CD4-positive, alpha-beta T cell treated with Interleukin-15 for 4 hours (primary cell): ENCODE measurements at places on chromosomes 2 and 18.

DNA sequence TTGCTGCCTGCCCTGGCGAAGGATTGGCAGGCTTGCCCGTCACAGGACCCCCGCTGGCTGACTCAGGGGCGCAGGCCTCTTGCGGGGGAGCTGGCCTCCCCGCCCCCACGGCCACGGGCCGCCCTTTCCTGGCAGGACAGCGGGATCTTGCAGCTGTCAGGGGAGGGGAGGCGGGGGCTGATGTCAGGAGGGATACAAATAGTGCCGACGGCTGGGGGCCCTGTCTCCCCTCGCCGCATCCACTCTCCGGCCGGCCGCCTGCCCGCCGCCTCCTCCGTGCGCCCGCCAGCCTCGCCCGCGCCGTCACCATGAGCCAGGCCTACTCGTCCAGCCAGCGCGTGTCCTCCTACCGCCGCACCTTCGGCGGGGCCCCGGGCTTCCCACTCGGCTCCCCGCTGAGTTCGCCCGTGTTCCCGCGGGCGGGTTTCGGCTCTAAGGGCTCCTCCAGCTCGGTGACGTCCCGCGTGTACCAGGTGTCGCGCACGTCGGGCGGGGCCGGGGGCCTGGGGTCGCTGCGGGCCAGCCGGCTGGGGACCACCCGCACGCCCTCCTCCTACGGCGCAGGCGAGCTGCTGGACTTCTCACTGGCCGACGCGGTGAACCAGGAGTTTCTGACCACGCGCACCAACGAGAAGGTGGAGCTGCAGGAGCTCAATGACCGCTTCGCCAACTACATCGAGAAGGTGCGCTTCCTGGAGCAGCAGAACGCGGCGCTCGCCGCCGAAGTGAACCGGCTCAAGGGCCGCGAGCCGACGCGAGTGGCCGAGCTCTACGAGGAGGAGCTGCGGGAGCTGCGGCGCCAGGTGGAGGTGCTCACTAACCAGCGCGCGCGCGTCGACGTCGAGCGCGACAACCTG, at the start of gene DES:
Gene DES (plus strand): TSS at position 223 of the 857 bp plus-strand sequence. CDS start 86 bp downstream, at position 309.
- no peak for DNase-seq

DNA sequence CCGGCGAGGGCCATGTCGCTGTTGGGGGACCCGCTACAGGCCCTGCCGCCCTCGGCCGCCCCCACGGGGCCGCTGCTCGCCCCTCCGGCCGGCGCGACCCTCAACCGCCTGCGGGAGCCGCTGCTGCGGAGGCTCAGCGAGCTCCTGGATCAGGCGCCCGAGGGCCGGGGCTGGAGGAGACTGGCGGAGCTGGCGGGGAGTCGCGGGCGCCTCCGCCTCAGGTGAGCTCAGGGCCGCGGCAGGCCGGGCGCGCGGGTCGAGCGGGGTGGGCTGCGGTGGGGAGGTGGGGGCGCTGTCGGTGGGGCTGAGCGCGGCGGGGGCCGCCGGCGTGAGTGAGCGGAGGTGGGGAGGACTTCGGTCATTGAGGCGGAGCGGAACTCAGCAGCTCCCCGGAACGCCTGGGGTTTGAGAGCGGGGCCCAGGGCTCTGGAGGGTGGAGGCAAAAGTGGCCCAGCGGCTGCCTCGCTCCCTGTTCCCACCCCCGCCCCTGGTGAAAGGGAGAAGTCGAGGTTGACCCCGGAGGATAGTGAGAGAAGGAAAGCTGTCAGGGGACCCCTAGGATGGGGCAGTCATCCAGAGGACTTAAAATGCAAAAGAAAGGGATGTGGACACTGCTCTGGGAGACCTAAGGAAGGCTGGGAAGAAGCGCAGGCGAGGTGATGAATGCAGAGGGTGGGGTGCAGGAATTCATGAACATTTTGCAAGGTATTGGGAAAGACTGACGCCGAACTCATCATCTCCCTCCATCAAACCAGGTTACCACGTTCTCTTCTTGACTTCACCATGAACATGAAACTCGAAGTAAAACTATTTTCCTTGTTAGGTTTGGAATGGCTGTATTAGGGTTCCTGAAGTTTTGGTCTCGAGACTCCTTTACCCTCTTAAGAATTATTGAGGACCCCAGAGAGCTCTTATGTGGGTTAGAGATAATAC, 633 bp downstream of the MALT1 start:
- DNase-seq: no peak

DNA sequence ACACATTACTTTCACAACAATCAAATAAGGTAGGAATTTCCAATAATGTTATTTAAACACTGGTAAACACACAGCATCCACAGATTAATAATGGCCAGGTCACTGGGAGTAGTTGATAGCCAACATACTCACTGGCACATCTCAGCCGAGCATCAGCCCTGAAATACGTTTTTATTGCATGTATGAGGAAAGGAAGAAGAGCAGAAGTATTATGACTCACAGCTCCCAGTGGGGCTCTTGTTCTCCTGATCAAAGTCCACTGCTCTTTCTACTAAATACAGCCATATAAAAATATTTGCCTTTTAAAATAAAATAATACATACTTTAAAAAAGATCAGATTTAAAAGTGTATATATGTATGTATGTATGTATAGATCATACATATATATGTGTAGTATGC, 999.6 kb downstream of the SUCLG1 start:
- DNase-seq: no peak

DNA sequence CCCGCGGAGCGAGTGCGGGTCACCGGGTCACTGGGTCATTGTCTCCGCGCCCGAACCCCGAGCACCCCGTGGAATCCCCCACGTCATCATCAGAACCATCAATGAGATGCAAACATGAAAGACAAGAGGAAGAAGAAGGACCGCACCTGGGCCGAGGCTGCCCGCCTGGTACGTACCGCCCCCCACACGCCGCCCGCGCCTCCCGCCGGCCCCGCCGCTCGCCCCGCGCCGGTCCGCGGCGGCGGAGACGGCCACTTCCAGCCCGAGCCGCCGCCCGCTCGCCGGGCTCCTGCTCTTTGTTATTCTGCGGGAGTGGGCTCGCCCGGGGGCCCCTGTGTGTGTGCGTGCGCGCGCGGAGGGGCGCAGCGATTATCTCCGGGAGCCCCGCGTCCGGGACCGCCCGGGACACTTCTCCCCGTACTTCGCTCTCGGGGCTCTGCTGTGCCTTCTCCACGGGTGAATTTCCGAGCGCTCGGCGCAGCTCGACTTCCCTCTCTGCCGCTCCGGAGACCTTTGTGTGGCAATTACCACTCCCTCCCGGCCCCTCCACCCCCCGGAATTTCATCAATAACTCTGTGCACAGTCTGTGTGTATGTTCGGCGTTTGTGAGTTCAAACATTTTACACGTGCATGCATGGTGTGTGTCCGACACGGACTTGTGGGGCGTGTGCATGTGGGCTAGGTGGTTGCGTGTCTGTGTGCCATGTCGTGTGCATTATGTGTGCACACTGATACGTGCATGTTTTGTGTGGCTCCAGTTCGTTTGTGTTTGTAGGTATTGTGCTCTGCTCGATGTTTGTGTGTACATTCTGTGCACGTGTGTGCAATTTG, 714 bp downstream of the ASXL3 start:
- DNase-seq: no peak

GRCh38 chr2:224976629-224977525, 65.4 kb downstream of the DOCK10 start:
- DNase-seq: no peak

GRCh38 chr2:67437114-67437513, 40.0 kb downstream of the ETAA1 start:
- DNase-seq: no peak

- no peak for DNase-seq
Measured at GRCh38 chr2:23976883-23977282, 33.0 kb upstream of the MFSD2B start.

- DNase-seq: no peak
Measured at GRCh38 chr2:13240789-13241487, 524.2 kb downstream of the TRIB2 start.

DNA sequence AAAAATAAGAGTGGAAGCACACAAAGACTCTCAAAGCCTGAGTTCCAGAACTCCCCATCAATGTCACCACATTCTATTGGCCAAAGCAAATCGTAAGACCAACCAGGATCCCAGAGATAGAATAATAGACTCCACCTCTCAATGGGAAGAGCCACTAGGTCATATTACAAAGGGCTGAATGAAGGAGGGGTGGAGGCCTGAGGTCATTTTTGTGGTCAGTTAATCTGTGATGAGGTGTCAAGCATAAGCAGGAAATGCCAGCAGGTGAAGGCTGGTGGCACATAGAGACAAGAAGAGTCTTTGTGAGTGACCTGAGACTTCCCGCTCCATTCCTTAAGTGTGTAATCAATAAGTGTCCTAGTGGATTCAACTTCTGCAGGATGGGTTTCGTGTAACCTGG, 144.3 kb downstream of the TFCP2L1 start:
- DNase-seq: no peak

DNA sequence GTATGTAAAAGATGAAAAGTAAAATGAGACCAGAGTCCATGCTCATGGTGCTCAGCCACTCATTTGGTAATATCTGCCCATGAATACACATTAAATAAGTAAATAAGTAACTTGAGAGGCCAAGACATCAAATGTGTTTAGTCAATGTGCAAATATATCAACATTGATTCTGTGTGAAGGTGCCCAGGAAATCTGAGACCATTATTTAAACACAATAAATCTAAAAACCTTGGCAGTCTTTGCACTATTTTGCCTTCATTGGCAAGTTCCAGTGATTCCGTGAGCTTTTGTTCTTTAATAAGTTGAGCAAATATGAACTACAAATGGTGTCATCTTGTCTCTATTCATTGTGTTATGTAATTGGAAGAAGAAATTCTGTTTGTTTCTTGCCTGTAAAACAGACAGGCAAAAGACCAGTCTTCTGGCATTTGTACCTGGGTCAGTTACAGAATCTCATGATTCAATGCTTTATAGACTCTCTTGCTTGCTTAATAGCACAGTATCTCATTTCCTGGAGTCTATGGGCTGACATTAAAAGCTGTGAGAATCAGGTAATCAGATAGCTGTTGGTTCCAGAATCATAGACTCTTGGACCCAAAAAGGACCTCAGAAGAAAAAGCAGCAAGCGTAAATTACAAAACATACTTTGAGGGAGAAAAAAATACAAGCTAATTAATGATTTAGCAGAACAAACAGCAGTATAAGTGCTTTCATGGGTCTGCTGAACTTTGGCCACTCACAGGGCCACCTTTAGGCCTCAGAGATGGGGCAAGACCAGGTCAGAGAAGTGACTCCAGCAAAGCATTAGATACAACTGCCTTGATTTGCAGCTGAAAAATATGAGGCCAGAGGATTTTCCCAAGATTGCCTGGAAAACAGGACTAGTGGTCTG, 20.0 kb upstream of the SERPINB3 start:
- no peak for DNase-seq

DNA sequence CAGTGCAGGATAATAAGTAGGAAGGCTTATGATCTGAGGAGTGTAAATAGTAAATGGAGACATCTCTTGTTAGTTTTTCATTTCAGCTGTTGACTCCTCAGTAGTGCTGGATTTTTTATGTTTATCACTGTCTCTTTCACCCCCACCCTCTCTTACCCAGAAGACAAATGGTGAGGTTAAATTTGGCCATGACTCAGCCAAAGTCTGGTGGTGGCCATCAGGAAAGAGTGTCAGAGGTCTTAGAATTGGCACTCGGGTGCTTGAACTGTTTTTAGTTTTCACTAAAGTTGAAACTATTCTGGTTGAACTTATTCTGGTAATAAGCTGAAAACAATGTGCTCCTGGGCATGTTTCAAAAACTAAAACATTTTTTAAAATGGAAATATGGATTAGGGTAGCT, 123.3 kb downstream of the FHOD3 start:
- no peak for DNase-seq
